ENCODE measurements at places on chromosomes 4 and X.

DNA sequence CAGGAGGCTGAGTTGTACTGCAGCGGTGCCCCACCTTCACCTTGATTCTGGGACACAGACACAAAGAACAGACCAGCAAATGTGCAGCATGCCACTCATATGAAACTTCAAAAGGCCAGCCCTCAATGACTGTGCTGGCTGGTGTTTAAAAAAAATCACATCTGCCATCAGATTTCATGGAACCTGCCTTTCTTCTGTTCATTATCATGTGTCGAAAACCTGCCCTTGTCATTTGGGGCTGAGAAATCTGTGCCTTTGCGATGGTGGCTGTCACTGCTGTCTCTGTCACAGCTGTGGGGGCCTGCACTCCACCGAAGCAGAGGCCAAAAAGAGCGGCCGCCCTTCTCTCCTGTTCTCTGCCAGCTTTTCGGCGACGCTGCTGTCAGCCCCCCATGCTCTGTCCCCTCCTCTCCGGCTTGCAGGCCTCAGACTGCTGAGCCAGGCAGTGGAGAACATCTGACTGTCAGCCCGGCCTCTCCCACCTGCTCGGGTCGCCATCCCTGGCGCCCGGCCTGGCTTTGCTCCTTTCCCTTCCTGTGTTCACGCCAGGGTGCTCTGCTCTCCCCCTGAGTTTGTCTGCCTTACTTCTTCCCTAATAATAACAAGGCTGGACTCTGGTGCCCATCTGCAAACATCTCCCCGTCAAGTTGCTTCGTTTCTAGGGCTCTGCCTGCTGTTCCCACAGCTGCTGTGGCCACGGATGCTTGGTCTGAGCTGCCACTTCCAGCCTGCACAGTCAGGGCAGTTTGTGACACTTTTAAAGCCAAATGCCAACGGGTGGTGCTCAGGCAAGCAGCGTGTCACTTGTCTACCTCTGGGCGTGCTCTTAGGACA is 355.2 kb downstream of the UNC5C start:
- DNase-seq, result no peak

- no peak for DNase-seq
Observed at GRCh38 chr4:6550821-6551220, 24.2 kb upstream of the MAN2B2 start.

- no peak for DNase-seq
Observed at GRCh38 chrX:97117572-97117971, 233.9 kb downstream of the RPA4 start.

DNA sequence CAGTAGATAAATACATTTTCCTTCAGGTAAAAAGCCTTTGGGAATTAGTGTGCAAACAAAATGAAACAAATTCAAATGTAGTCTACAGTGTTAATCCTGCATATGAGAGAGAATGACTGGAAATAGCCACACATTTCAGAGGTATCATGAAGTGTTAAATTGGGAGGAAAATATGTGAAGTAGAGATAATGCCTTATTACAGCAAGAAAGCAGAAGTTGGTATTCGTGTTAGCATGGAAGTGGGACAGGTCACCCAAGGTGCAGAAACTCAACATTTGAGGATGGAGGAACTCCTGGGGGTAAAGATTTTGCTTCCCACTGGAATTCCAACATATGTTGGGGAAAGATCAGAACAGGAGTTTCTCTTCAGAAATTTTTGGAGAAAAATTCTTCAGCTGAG is 51.3 kb downstream of the EMCN start:
- no peak for DNase-seq

DNA sequence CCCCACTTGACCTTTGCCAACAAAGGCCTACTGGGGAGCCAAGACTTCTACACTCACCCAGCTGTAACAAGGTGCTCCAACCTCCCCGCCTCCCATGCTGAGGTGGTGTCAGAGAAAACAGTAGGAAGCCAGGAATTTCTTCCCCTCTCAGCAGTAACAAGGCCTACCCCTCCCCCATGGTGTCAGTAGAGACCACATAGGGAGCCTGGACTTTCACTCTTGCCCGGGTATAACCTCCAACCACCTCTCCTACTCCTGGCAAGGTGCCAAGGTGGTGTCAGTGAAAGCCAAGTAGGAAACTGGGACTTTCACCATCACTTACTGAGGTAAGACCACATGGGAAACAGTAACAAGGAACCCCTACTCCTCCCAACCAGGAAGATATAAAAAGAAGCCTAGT is 93.1 kb downstream of the SLC16A2 start:
- DNase-seq, result no peak

- DNase-seq, result no peak
Observed at GRCh38 chr4:31194823-31195222, 474.7 kb downstream of the PCDH7 start.
